ENCODE measurements at places on chromosomes 1 and 21.

DNA sequence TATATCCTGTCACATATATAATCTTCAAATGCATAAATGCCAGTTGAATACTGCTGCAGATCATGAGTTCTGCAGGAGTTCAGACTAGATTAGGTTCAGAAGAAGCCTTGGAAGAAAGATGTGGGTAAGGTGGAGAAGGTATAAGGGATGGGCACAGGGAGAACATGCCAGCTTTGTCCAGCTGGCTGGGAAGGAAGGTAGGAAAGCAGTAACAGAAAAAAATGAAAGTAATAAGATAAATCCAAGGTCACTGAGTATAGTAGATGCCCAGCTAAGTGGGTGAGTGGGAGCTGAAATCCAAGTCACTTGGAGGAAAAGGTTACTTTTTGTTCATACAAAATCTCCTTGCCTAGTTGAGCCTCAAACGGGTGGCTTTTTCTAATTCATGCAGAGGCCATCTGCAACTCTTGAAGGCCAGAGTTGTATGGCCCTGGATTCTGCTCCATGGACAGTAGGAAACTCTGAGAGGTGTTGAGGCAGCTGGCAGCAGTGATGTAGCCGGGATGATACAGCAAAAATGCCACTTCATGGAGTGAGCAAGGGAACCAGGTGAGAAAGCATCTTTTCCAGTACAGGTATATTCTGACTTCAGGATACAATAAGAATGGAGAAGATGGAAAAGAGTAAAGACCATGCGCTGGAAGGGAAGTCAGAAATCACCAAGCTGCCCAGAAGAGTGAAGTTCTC is 3.4 kb downstream of the RCSD1 start:
- DNase-seq, result no peak

- DNase-seq, result no peak
Measured at GRCh38 chr1:19547814-19548213, 62.5 kb upstream of the CAPZB start.

GRCh38 chr21:38796424-38796823 is 9.3 kb upstream of the ETS2 start:
- DNase-seq, result no peak

GRCh38 chr21:35035581-35035980 is 13.5 kb downstream of the RUNX1 start:
- no peak for DNase-seq

- DNase-seq, result no peak
Measured at GRCh38 chr1:234206651-234207284, 166.5 kb upstream of the COA6 start.

GRCh38 chr1:110112143-110112542 is at the start of gene UBL4B:
Gene UBL4B (plus strand): TSS chr1:110112443. CDS start chr1:110112535, 92 bp downstream.
- DNase-seq, result no peak

- no peak for DNase-seq
Measured at GRCh38 chr1:918353-918752, 5.4 kb upstream of the SAMD11 start.

GRCh38 chr1:110114784-110115183 is 2.5 kb downstream of the UBL4B start:
- DNase-seq, result no peak

DNA sequence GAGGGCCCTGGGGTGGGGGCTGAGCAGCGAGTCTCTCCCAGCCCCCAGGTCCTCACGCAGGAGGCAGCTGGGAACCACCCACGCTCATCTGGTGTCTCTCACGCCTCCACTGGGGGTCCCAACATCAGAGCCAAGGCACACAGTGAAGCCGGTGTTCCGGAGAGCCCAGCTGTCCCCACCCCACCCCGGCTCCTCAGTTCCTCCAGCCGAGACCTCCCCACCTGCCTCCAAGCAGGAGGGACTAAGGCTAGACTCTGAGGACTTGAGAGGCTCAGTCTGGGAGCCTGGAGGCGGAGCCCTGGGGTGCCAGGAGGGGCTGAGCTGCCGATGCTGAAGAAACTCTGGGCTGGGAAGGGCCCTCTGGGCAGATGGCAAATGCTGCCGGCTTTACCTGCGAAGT is 1.6 kb upstream of the HPCA start:
- DNase-seq, result no peak
